Mesenteric fat pad (tissue), 1 donor: ENCODE measurements at places on chromosomes 2 and 18. TPM values are rescaled to one million over a fixed set of nuclear protein-coding genes. Genes with fewer than 3 reads are reported as not detected.

TMEFF2 gene
- total RNA-seq = not detected

C2orf72 gene
- total RNA-seq = not detected

FIGN gene
- 10.3 TPM for total RNA-seq

CCDC74B gene
- 0.64 TPM for total RNA-seq

SLC66A3 gene
- total RNA-seq = 19.9 TPM

NT5DC4 gene
- total RNA-seq = not detected

ZNF512 gene
- 16.6 TPM for total RNA-seq

MROH2A gene
- total RNA-seq = not detected

SOX11 gene
- total RNA-seq = not detected

HS1BP3 gene
- total RNA-seq = 28.8 TPM

GRCh38 chr2:225773148-225773547, 373.6 kb downstream of the NYAP2 start:
- DNase-seq = no peak

DNA sequence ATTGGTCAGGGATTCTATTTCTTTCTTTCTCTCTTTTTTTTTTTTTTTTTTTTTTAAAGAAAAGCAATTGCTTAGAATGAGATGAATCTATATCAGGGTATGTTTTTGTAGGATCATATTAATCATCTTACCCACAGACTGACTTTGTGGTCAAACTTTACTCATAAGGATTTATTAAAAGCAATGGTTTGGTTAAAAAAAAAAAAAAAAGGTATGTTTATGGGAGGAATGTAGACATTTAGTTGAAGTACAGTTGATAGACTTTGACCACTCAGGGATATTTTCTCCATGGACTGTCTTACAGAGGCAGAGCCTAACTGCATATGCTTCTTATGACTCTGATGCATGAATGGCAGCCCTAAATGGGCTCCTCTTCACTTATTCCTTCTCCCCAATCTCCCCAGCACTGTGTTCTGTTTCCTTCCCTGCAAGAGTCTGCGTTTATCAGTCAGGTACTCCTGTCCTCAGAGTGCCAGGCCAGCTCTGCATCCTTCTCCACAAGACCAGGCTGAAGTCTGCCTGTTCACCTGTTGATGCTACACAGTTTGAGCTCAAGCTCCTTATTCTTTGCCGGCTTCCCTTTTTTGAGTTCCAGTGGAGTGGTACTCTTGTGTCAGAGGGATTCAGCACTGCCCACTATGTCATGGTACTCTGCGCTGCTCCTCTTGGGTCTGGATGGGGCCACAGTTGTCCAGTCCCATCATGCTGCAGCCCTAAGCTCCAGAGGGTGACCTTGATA, 24.3 kb downstream of the CRIM1 start:
- no peak for DNase-seq

DNA sequence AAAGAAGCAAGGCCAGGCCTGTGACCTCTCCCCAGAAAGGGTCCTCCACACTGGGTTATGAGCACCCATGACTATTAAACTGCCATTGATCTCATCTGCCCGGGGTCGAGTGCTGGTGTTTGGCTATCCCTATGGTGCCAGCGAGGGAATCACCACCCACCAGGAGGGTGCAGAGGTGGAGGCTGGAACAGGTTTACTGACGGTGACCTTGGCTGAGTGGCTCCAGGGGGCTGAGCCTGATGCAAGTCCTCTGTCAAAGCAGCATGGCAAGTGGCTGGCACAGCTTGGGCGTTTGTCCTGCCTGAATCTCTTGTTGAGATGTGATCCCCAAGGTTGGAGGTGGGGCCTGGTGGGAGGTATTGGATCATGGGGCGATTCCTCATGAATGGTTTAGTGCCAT, 196.4 kb upstream of the HDAC4 start:
- DNase-seq = peak; percentile 82

GRCh38 chr2:27042159-27042661, 9.3 kb upstream of the AGBL5 start:
- DNase-seq = no peak

DNA sequence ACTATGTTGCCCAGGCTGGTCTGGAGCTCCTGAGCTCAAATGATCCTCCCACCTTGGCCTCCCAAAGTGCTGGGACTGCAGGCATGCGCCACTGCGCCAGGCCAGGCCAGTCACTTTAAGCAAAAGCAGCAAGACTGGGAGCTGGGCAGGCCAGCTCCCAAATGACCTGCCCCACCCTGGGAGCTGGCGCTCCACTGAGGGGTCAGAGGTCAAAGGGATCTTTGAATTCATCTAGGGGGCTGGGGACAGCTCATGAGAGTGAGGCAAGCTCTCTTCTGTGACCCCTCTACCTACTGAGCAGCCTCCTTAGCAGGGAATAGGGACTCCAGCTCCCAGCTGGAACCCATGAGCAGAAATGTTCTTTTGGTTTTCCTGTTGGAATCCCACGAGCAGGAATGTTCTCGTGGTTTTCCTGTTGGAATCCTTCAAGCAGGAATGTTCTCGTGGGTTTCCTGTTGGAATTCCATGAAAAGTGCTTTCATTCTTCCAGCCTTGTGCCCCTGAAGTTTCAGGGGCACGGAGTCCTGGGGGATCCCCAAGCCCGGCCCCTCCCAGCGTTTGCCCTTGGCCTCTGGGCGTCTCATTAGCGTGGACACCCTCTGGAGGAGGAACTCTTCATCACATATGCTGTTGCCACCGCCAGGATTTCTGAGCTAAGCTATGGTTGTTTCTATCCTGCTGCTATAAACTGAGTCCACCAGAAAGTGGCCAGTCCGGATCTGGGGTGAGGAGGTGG, 162.0 kb upstream of the HAAO start:
- no peak for DNase-seq

DNA sequence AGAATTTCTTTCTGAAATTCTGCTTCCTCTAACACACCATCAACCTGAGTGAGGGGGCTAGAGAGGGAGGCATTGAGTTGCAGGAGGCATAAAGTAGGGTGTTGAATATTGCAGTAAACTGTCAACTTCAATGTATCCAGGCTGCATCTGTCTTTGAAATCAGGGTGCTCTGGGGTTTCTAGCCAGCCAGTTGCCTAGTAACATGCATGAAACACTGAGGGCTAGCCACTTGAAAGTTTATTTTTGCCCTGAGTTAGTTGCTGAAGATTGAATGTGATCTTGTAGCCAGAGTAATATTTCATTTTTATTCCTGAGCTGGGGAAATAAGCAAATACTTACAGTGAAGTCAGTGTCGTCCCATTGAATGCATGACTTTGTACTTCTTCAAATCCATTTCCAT, 41.9 kb downstream of the LHCGR start:
- DNase-seq = no peak

DNA sequence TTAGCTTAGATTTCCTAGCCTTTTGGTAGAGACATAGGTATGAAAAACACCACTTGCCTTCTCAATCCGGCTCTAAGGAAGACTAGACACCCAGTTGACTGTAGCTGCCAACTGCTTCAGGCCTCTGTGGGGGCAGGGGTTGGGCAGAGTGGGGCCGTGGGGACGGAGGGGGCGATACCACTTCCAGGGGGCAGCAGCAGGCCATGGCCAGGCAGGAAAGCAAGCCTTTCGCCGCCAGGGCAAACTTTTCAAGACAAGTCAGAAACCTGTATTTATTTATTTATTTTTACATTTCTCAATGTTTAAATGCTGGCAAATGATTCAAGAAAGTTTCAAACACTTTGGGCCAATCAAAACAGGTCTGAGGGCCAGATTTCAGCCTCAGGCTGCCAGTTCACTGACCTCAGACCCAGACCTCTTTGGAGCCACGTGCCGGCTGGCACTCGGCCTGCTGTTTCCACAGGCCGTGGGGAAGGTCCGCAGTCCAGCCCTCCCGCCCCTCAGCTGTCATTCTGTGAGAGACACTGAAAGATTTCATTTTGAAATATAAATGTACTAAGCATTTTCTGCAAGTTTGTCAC, 63.8 kb downstream of the MEX3C start:
- DNase-seq = no peak

DNA sequence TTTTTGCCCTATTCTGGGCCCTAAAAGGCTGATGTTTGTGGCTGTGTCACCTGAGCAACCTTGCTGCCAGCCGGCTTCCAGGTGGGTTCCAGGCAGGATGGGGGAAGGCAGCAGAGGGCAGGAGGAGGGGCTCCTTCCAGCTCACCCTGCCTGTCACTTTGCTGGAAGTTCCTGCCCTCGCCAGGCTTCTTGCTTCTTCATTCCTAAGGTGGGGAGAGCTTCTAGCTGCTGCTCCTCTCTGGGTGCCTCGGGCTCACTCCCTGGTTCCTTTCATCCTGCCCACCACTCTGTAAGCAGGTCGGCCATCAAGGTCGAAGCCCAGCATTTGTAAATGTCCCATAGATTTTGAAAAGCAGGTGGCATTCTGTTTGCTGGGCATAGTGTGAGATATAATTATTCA, 249.4 kb upstream of the HS6ST1 start:
- DNase-seq = peak; percentile 20

GRCh38 chr2:181273986-181274385, 183.2 kb upstream of the ITGA4 start:
- DNase-seq = no peak

GRCh38 chr2:149513461-149513860, 74.1 kb downstream of the MMADHC start:
- DNase-seq = no peak

DNA sequence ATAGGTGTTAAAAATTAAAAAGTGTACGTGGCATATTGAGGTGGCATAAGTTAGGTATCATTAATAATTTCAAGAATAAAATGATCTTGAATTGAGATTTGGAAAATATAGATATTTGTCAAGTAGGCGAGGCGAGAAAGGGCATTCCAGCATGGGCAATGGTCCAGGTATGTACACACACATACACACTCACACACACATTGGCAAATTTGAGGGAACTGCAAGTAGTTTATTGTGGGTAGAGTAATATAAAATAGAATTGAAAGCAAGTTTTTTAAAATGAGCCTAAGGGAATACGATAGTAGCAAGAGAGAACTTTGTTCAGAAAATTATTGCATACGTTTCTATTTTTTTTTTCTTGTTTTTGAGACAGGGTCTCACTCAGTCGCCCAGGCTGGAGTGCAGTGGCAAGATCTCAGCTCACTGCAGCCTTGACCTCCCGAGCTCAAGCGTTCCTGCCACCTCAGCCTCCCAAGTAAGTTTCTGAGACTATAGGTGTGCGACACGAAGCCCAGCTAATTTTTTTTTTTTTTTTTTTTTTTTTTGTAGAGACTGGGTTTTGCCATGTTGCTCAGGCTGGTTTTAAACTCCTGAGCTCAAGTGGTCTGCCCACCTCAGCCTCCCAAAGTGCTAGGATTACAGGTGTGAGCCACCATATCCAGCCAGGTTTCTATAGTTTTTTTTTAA, 96.7 kb upstream of the SLC39A10 start:
- DNase-seq = no peak

DNA sequence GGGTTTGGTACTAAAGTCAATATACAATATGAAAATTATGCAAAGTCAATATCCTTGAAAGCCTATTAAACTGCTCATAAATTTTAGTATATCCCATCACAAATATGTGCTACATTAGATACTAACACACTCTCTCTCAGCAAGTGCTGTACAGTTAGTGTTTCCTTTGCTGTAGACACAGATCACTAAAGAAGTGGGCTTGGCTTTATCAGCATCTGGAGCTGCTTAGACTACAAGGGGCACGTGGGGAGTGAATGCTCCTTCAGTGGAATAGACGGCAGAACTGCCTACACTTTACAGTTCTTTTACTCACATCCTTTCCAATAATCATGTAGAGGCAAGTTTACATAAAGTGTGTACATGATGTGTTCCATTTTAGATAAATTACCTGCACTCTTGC, 26.0 kb upstream of the EFEMP1 start:
- no peak for DNase-seq

GRCh38 chr2:172655091-172655837, 80.4 kb upstream of the RAPGEF4 start:
- DNase-seq = no peak

- DNase-seq = no peak
Observed at GRCh38 chr2:10103179-10103578, 19.4 kb upstream of the RRM2 start.

DNA sequence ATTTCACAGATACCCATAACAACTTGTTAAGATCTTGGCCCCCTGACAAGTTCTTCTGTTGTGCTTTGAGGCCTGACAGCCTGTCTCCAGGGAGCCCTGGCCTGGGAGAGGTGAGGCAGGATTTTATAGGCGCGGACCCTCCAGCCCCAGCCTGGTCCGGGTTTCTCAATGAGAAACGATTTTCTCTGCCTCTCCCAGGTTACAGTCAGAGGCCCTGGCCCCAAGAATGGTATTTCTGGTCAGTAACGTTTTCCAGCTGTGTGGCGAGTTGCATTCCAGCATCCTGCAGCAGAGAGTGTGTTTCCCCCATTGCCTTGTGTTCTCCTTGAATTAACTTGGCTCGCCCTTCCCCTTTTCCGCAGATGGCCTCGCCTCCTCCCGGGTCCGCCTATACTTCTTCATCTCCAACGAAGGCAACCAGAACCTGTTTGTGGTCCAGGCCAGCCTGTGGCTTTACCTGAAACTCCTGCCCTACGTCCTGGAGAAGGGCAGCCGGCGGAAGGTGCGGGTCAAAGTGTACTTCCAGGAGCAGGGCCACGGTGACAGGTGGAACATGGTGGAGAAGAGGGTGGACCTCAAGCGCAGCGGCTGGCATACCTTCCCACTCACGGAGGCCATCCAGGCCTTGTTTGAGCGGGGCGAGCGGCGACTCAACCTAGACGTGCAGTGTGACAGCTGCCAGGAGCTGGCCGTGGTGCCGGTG, 3.0 kb downstream of the INHBB start:
- no peak for DNase-seq

GRCh38 chr18:70414315-70414900, 125.6 kb downstream of the SOCS6 start:
- no peak for DNase-seq

GRCh38 chr2:74081030-74081762, 66.5 kb downstream of the BOLA3 start:
- DNase-seq = no peak

DNA sequence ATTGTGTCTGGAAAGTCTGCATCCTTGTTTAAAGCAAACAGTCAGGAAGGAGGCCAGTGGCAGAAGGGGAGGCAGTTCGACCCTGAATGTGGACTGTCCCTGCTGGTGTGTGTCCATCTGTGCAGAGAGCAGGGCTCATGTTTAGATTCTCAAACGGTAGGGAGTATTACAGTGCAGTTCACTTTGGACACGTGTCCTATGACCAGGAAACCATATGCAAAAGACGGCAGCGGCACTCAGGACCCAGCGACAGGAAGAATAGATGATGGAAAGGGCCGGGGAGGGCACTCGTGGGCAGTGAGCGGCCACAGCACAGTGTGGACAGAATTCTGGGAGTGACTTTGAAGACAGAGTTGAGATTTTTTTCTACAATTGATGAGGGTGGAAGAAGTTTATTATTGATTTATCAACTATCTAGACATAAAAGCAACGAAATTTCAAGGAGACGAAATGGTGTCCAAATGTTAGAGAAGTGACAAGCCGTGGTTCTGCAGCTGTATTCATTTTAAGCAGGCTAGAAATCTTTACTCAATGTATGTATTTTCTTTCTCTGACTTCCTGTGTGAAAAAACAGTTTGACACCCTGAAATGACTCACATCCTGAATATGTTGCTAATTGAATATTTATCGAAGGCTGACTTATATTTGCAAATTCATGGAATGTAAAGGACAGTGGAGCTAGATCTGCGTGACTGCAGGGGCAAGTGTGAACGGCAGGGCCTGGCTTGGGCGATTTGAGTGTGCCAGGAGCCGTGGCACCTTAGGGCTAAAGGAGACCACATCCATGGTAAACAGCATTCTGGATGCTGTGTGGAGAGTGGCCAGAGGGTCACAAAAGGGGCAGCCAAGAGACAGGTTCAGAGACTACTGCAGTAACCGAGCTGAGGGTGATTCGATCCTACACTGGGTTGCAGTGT, 214.2 kb downstream of the PTGR3 start:
- DNase-seq = no peak
